NCI-H187 (cell line): ENCODE measurements at places on chromosomes 7 and 10.

DNA sequence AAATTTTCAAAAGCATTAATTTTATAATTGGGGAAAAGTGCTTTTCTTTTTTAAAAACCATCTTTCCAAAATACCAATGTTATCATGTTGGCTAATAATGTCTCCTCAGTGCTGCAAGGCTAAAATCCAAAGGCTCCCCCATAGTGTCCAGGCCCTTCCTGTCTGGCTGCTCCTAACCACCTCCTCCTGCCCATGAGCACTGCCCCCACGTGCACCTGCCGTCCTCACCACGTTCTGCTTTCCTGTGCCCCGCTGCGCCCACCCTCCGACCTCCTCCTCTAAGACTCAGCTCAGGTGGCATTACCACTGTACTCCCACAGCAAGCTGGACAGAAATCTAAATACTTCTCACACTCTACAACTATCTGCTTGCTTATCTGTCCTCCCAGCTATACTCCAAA lies 17.7 kb downstream of the PAXIP1 start:
- DNase-seq, result no peak

GRCh38 chr10:21399392-21400035 lies 126.0 kb downstream of the SKIDA1 start:
- DNase-seq, result no peak

DNA sequence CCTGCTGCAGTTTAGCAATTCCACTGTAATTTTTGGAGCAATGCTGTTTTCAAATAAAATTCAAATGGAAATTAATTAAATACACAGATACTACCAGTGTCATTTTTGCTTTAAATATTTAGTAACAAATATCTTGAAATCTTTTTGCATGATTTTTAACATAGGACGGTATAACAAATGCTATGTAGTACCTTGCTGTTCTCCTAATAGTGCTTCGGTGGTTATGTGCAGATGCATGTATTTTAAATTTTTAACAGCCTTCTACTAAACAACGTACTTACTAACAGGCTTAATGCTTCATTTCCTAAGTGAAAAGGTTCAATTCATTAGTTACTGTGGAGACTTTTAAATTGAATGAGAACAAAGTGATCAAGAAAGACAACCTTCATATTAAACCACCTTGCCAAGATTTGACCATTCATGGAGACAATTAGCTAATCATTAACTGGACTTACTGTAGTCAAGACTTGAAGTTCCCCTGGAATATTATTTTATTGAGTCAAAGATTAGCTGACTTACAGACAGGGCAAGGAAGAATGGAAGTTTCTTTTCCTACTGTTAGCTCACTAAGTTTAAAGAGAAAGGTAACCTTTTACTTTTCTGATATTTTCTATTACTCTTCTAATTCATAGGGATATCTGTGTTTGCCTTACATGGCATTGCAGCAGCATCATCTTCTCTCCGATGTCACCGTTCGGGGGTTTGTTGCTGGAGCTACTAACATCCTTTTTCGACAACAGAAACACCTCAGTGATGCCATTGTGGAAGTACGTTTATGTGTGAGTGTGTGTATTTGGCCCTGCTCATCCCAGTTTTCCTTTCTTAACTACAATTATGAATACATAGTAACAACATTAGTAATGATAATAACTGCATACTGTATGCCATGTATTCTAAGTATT lies 74.3 kb downstream of the AVL9 start:
- DNase-seq, result no peak

DNA sequence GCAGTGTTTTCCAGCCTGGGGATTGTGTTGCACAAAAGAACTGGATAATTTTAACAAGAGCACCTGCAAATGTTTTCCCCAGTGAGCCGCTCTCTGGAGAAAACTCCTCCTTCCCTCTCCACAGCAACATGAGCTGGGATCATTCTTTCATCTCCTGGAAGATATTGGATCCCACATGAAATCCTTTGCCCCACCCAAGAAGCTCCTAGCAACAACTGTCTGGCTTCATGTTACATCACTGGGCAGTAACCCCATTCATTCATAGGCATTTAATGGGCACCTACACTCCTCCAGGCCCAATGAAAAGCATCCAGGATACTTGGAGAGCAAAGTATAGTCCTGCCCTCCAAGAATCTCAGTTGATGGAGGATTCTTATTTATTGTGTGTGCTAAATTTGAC lies 27.2 kb downstream of the LSM5 start:
- peak; percentile 52 for DNase-seq

DNA sequence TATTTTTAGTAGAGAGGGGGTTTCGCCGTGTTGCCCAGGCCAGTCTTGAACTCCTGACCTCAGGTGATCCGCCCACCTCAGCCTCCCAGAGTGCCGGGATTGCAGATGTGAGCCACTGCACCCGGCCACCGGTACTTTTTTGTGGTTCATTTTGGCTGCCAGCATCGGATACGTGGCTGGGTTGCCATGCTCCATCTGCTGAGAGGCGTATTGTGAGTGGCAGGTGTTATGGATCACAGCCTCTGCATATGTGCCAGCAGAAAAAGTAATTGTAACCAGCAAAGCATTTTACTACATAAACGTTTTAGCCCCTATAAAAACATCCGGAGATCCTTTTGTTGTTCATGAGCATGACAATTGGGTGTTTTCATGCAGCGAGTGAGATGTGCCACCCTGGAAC lies 7.1 kb downstream of the FOXK1 start:
- no peak for DNase-seq

GRCh38 chr7:123972831-123973230 lies 47.8 kb downstream of the SPAM1 start:
- no peak for DNase-seq

- no peak for DNase-seq
Measured at GRCh38 chr10:71957546-71958275, 6.5 kb upstream of the CHST3 start.

DNA sequence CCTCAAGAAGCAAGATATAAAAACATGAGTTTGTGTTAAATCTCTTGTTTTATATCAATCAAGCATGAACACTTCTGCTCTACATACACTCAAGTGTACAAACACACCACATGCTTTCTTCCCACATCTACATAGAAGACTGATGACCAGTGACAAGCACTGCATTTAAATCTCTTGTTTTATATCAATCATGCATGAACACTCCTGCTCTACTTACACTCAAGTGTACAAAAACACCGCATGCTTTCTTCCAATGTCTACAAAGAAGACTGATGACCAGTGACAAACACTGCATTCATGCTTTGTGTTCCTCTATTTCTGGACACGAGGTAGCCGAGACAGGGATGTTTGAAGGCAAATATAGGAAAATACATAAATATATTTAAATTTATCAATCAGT lies 642.0 kb upstream of the PFKP start:
- DNase-seq, result peak; percentile 14

GRCh38 chr10:122421742-122422141 lies 32.7 kb upstream of the ARMS2 start:
- DNase-seq, result no peak

GRCh38 chr7:1396195-1396594 lies 63.1 kb downstream of the MICALL2 start:
- DNase-seq, result no peak

DNA sequence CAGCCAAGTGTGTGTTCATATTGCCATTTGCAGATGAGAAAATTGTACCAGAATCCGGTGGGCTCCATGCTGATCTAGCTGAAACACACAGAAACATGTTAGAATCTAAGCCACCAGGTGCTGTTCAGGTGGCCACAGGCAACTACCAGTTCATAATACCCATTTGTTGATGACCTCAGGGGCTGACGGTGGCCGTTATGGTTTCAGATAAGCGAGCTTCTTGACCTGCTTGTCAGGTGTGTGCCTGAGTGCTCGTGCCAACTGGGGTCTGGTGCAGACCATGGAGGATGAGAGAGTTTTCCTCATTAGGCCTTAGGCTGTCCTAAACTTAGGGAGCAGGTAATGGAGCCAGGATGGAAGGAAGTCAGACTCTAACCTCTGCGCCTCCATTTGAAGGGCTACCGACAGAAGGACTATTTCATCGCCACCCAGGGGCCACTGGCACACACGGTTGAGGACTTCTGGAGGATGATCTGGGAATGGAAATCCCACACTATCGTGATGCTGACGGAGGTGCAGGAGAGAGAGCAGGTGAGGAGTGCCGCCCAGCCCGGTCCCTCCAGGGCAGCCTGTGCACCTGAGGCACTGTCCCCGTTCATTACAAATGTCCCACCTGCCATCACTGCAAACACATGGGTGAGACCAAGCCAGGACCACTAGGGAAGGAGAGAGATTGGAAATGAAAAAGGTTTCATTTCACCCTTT lies 53.1 kb downstream of the MKI67 start:
- DNase-seq, result no peak

- DNase-seq, result no peak
Measured at GRCh38 chr10:112202561-112203241, 19.1 kb upstream of the GPAM start.

DNA sequence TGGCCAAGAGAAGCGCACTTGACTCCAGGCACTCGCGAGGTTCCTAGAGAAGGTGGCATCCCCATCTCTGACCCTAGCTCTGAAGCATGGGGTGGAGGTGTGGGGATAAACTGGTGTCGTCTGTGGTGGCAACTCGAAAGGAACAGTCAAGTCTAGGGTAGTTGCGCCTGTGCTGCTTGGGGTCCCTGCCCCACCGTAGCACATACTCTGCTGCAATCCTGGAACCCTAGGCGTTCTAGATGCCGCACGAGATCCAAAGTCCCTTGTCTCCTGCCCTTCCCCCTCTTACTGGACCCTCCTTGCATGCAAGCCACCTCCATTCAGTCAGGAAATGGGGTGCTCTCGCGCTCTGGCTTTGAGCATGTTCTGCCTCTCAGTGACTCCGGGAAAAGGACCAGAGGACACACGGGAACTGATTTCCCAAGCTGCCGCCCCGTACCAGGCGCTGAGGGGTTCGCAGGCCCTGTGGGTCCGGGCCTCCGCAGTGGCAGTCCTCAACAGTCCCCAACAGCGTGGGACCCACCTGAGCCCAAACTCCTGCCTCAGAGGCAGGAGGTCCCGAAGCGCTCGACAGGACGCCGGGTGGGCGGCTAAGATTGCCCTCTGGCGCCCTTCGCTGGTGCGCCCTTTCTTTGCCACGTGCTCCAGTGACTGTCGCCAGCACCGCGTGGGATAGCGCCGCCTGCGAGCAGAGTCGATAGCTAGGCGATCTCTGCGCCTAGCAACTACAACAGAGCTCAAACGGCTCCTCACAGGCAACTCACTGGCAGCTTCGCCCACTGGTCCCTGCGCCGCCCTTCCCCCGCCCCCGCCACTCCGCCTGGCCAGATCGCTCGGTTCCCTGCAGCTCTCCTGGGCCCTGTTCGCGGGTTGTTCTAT lies 452.0 kb downstream of the REEP3 start:
- no peak for DNase-seq

DNA sequence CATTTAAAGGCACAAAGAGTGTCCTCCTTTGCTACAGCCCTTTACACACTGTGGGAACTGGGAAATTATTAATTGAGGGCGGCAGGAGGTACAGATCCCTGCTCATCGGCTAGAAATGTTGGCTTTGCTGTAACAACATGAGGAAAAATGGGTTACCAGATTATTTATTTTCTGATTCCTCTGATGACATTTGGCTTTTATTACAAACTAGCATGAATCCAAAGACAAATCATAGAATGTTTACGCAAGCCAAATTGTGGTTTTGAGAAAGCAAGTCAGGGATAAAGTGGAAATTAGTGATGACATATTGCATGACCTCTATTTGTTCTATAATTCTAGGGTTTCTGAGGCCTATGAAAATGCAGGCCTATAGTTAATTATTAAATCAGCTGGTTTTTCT lies 126.1 kb upstream of the TMEM196 start:
- no peak for DNase-seq

DNA sequence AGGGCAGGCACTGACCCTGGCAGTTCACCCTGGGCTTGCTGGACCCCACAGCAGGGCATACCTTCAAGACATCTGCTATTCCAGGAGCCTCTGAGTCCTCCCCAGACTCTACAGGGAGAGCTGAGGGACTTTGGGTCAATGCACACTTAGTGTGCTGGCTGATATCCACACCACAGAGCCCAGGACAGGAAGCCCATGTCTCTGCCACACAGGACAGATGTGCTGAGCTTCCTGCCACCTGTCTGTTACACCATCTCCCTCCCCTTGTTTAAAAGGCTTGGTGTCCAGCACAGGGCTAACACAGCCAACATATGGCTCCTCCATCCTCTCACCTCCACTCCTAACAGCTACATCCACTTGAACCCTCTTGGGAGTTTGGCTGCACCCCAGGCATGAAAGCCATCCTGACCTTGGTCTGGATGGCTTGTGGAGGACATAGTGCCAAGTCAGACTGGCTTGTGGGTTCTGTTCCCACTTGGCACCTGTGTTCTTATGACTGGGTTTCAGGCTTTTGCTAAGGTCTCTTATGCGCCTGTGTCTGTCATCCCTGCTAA lies 529.8 kb downstream of the GALNT17 start:
- DNase-seq, result no peak

DNA sequence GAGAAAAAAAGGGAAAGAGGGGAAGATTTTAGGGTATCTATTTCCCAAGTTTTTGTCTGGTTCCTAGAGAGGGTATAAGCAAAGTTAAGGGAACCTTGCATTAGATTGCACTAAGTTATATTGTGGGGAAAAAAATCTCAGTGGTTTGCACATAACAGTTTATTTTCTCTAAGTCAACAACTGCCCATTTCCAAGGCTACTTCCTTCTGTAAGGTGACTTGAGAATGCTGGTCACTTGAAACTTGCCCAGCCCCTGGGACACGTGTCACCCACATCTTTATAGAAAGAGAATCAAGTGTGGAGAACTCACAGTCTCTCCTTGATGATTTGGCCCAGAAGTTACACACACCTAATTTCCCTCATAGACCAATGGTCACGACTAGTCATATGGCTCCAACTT lies 488.6 kb upstream of the PODXL start:
- DNase-seq, result no peak
